ENCODE measurements at places on chromosomes 6 and 20.

- no peak for DNase-seq
Measured at GRCh38 chr6:80767808-80768207, 661.3 kb downstream of the BCKDHB start.

DNA sequence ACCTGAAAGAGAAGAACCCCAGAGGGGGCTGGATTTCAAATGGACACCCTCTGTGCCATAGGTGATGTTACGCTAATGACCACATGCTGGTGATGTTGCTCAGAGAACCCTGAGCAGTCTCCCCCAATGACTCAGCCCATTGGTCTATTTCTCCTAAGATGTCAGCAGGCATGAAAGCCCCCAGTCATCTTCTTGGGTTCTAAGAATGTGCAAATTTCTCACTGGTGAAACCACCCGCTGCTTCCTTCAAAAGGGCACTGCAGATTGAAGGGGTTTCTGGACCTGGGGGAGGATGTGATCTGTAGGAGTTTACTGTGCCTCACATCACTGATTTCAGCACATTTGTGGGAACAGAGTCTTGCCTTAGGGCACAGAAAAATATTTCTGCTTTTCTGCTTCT, 298.4 kb upstream of the MOCS1 start:
- DNase-seq: no peak

DNA sequence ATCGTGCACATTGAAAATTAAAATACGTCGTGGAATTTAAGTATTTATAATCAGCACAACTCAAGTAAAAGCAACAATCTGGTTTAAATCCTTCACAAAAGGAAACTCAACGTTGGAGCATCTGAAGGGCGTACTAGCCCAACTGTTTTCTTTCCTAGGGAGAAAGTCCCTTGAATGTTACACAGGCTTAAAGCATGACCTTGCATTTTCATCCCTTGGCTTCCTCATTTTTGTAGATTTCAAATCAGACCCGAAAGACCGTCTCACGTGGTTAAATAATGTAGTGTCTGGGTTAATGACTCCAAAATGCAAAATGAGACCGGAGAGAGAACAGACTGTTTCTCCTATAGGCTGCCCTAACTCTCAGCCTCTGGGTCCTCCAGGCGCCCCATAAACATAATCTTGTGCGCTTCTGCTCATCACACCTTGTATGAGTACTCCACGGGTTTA, 249.2 kb upstream of the RREB1 start:
- DNase-seq: no peak

DNA sequence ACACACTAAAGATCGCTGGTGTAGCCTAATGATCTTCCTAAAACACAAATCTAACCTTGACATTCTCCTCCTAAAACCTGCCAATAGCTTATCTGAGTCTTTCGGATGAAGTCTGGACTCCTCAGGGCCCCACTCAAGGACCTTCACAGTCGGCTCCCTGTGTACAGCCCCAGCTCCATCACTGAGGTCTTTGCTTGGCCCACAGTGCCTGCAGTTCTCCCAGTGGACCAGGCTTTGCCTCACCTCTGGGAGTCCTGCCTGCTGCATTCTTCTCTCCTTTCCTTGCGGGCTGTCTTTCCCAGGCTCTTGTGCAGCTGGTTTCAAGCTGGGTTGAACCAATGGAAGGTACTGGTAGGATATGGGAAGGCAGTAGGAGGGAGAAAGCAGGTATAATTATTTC, 122.6 kb upstream of the FERMT1 start:
- DNase-seq: no peak

GRCh38 chr6:126516411-126516810, 176.5 kb downstream of the CENPW start:
- no peak for DNase-seq

GRCh38 chr20:45307076-45307640, 518 bp downstream of the RBPJL start:
- peak; percentile 56 for DNase-seq

DNA sequence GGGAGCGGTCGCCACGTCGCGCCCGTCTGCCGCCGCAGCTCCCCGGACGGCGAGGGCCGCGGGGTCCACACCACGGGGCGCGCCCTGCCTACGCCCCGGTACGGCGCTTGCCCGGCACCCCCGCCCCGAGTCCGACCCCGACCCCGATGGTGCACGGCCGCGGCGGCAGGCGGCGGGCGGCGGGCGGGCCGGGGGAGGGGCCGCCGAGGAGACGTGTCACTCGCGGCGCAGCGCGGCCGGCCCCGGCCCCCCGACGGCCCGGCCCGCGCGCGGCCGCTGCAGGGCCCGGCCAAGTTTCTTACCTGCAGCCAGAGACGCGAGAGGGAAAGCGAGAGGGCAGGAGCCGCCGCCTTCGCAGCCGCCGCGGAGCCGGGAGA, 328 bp downstream of the RRBP1 start:
- no peak for DNase-seq

DNA sequence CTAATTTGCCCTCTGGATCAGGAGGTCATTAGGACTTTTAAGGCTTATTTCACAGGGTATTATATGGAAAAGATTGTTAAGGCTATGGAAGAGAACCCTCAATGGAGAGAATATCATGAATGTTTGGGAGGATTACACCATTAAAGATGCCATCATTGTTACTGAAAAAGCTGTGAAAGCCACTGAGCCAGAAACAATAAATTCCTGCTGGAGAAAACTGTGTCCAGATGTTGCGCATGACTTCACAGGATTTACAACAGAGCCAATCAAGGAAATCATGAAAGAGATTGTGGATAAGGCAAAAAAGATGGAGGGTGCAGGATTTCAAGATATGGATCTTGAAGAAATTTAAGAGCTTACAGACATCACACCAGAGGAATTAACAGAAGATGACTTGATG, 798.3 kb upstream of the SLC35B3 start:
- DNase-seq: no peak

DNA sequence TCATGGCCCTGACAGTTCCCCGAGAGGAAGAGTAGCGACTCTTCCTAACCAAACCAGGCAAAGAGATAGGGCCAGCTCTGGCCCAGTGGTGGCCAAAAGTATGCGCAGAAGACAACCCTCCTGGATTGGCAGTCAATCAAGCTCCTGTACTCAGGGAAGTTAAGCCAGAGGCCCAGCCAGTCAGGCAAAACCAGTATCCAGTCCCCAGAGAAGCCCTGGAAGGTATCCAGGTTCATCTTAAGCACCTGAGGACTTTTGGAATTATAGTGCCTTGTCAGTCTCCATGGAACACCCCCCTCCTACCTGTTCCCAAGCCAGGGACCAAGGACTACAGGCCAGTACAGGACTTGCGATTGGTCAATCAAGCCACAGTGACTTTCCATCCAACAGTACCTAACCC, 298.3 kb downstream of the RNGTT start:
- DNase-seq: no peak

- DNase-seq: no peak
Measured at GRCh38 chr20:41183831-41184230, 46.5 kb downstream of the PLCG1 start.

- DNase-seq: no peak
Measured at GRCh38 chr6:41748542-41748941, 1.3 kb upstream of the PGC start.

GRCh38 chr6:105135056-105135455, 44.8 kb downstream of the POPDC3 start:
- DNase-seq: no peak

GRCh38 chr6:125597411-125598253, 151.8 kb upstream of the HEY2 start:
- DNase-seq: no peak

DNA sequence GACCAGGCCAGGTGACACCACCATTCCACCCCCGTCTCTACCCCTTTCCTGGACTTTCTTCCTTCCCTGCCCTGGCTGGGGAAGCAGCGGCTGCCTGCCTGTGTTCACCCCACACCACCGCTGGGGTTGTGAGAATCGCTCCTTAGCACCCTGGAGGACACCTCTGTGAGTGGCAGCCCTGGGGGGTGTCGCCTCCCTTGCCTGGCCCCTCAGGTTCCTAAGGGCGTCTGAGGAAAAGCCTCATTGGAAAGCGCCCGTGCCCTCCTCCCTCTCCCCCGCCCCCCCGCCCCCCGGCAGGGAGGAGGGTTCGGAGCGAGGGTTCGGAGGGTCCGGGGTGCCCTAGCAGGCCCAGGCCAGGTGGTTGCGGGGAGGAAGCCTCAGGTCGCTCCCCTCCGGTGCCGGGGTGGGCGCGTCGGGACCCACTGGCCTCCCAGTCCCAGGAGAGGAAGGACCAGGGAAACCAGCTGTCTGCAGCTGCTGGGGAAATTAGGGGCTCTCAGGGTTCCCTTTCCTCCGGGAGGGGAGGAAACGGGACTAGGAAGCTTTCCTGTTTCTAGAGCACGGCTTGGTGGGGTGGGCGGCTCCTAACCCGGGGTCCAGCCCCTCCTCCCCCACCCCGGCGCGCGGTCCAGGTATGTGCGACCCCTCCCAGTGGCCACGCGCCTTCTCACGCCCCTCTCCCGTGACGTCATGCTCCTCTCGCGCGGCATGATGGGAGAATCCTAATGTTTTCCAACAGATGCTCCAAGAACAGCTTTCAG, at the start of gene PHACTR3:
PHACTR3 (plus strand) TSS at position 760 of the 761 bp plus-strand sequence. CDS start 475 bp downstream, outside the sequence.
- peak; percentile 36 for DNase-seq

GRCh38 chr6:13517116-13517515, 29.7 kb upstream of the GFOD1 start:
- DNase-seq: no peak

- DNase-seq: peak; percentile 67
Measured at GRCh38 chr6:149028767-149029405, 282.1 kb downstream of the UST start.

- DNase-seq: no peak
Measured at GRCh38 chr20:49969234-49969633, 13.5 kb upstream of the SNAI1 start.

DNA sequence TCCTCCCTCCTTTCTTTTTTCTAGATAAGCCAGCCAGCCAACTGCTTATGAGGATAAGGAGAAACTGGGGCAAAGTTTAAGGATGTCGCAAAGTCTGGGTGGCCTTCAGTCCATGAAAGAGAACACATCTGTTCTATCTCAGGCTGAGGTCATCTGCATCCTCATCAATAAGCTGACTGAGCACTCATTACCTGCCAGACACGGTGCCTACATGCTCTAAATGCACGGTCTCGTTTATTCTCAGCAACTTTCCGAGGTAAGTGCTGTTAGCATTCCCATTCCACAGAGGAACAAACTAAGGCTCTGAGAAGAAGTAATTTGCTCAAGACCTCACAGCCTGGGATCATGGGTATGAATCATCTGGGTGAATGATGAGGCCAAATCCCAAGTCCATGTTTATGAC, 133.1 kb downstream of the BCAS1 start:
- DNase-seq: no peak

- DNase-seq: no peak
Measured at GRCh38 chr6:3406362-3406821, 50.5 kb downstream of the SLC22A23 start.

GRCh38 chr6:105374010-105374420, 28.9 kb downstream of the PREP start:
- DNase-seq: no peak

GRCh38 chr6:39934131-39934757, at the start of gene MOCS1:
Gene MOCS1, minus strand, starts transcription at chr6:39934462. Its CDS starts 45 bp downstream, at chr6:39934417.
- DNase-seq: peak; percentile 84

DNA sequence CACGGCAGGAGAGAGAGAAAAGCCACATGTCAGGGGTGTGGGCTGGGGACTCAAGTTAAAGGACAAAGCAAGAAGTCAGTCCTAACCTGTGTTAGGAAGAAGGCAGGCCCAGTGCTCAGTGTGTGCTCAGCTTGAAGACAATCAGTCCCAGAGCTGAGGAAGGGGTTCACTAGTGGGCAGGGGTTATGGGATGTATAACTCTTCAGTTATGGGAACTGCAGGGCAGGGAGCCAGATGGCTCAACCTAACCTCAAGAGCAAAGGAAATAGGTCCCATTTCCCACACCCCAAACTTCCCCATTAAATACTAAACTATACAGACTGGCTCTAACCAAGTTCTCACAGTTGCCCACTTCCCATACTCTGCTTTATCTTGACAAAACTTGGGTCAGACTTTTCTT, 7.4 kb upstream of the SSTR4 start:
- no peak for DNase-seq

DNA sequence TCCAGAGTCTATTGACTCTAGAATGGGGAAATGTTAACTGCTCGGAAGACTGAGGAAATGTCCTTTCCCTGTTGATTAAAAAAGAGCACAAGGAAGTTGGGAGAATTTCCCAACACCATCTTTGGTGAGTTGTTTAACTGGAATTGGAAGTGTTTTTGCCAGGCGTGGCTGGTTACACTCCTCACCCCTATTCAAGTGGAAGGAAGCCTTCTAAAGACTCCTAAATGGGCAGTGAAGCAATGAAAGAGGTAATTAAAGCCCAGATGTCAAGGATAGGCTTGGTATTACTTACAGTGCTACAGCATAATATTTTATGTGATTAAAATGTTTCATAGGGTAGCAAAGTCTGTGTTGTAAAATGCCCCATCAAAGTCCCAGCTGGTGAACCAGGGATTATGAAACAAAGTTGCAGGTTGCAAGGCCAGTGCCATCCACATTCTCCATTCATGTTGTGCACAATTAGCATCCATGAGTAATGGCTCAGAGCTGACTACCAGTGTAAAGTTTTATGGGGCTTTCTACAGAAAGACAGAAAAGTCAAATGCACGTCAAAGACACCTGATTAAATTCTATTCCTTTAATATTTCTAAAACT, 52.6 kb downstream of the BTBD3 start:
- no peak for DNase-seq

DNA sequence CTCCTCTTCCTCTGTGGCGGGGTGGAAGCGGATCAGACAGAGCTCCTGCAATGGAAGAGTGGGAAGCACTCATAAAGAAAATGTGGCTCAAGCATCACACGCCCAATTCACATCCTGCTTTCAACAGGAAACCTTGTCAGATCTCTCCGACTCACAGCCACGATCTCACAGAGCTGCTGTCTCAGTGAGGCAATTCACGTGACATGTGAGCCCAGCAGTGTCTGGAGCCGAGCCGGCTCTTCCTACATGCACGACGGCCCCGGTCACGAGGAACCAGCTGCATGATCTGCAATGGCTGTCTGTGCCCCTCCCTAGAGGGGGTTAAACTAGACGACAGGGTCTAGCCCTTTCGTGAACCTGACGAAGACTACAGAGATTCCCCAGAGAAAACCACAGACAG, 29.5 kb upstream of the TCFL5 start:
- DNase-seq: no peak

- no peak for DNase-seq
Measured at GRCh38 chr6:42045538-42046460, 4.5 kb upstream of the TAF8 start.

- no peak for DNase-seq
Measured at GRCh38 chr6:15628499-15629131, 34.2 kb downstream of the DTNBP1 start.

DNA sequence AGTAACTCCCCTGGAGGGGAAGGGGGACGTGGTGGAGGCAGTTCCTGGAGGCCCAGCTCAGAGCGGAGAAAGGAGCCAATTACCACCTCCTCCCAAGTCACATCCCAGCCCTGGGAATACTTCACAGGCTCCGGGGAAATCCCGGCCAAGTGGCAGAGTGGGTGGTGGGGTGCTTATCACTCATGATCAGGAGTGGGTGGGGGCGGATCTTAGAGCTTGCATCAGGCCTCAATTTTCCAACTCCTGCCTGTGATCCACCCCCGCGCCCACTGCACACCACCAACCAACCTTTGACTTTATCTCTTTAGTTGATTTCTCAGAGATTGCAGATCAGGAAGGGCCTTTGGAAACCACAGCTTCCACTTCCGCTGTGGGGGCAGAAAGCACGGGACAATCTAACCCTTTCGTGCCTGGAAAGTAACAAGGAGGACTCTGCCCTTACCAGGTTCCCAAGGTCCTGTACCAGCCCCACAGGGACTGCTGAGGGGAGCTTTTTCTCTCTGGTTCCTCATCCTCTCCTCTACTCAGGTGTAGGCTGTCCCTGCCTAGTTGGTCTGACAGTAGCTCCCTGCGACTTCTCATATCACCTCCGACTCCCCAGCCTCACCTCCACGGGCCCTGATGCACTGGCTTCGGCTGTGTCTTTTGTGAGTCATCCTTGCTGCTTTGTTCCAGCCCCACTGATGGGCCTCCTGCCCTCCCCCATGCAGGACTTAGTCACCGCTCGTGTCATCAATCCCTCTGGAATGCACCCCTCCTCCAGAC, 24.9 kb upstream of the IER3 start:
- peak; percentile 19 for DNase-seq
